ENCODE measurements at places on chromosomes 13 and 19.

DNA sequence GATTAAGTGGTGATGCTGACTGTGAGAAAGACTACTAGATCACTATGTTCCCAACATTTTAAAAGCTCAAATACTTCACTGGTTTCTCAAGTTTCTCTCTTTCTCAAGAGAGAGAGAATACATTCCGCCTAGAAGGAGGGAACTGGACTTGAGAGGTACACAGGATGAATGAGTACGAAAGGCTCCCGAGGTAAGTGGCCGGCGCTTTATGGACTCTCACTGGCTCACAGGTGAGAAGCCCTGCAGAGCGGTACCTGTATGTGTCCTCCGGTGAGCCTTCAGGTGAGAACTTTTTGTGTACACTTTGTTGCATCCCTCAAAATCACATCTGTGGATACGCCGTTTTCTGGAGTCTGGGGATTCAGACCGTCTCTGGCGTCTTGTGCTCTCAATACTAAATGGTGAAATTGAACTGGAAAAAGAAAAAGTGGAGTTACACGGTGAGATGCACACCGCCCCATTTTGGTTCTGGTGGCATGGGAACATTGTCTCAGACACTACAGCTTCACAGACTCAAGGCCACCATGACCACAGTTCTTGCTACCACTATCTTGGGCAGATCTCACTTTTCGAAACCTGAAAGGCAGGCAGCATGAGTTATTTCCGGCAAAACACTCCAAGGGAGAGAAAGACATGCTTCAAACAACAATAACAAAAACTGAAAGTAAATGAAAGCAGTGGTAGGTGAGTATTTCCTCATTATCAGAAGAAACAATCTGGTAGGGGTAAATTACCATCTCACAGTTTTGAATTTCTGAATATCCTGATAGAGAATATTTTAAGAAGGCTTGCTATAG is 418.9 kb downstream of the KLF12 start:
- no peak for DNase-seq

DNA sequence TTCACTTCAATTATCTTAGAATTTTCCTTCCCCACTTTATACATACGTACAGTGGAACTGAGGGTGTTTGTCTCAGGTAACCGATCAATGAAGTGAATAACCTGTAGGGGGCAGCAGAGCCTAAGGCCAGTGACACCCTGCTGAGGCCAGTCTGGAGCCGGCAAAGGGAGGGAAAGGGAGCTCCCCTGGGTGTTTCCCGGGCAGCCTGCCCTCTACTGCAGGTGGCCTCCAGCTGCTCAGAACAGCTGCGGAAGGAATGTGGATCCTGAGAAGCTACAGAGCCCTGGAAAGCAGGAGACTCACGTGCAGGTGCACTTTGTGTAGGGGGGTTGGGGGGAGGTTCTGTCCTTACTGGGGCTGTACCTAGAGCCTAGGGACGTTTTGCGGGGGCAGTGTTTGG is 832 bp upstream of the ZNF491 start:
- DNase-seq = peak; percentile 80

- peak; percentile 35 for DNase-seq
Measured at GRCh38 chr19:36060430-36060829, 5.7 kb downstream of the WDR62 start.

- DNase-seq = no peak
Measured at GRCh38 chr13:100798739-100799361, 124.3 kb upstream of the TMTC4 start.

DNA sequence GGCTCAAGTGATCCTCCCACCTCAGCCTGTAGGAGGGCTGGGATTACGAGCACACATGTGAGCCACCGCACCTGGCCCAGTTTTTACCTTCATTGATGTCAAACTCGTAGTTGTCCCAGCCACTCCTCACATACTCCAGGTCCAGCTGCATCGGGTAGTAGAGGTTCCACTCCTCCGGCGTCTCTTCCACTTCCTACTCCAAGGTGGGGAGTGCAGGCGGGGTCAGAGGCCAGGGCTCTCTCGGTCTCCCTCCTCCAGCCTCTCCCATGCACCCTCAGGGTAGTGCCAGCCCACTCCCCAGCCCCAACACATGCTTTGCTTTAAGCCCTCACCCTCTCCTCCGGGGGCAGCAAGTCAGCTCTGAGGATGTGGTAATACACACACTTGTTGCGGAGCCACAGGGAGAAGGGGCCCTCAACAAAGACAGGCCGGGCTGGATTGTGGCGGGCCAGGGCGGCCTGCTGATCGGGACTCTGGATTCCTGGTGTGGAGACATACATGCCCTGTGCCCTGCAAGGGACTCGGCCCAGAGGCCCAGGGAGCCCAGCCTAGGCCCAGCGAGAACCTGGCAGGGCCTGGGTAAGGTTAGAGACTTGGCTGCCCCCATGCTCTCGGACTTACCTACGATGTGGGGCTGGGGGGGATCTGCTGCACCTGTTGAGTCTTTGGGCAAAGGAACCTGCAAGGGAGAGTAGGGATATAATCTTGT is 1.9 kb upstream of the ZNF653 start:
- no peak for DNase-seq

DNA sequence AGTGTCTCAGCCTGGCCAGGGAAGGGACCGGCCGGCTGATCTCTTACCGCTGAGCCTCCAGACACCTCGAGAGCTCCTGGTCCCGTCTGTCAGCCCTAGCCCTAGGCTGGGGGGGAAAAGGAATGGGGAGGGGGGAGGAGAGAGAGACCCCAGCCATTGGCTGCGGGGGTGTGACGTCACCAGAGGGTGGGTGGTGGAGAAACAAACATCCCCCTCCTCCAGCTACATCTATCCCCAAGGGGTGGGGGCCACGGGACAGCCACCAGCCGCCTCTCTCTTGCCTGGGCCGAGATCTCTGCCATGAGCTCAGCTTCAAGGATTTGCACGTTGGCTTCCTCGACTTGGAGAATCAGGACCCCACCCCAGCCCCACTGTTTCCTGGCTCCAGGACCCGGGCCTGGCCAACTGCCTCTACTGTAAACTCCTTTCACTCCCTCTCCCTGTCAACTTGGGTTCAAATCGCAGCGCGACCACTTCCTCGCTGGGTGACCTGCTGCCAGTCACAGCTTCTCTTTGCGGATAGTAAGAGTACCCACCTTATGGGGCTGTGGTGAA is at the start of gene PRX:
PRX (minus strand) TSS at position 88 of the 555 bp plus-strand sequence. CDS start 5,446 bp downstream, outside the sequence.
- DNase-seq = no peak

DNA sequence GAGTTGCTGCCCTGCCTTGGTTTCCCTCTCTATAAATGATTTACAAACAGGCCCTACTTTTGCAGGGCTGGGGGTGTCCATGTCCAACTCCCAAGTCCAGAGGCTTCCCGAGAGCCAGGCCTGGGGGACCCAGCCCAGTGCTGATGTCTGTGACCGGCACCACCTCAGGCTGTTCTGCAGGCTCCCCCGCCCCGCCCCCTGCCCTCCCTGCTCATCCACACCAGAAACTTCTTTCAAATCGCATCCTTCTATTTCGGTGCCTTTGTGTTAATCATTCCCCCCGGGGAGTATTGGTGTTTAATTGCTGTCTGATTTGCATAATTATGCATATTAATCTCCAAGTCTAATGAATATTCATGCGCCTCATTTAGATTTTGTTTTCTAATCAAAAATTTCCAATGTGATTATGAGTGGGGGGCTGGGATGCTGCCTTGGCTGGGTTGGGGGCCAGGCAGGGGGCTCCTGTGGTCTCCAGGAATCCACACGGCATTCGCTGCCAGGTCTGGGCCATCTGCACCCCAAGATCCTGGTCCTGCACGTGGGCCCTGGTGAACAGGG is 19.1 kb downstream of the TCF3 start:
- no peak for DNase-seq

DNA sequence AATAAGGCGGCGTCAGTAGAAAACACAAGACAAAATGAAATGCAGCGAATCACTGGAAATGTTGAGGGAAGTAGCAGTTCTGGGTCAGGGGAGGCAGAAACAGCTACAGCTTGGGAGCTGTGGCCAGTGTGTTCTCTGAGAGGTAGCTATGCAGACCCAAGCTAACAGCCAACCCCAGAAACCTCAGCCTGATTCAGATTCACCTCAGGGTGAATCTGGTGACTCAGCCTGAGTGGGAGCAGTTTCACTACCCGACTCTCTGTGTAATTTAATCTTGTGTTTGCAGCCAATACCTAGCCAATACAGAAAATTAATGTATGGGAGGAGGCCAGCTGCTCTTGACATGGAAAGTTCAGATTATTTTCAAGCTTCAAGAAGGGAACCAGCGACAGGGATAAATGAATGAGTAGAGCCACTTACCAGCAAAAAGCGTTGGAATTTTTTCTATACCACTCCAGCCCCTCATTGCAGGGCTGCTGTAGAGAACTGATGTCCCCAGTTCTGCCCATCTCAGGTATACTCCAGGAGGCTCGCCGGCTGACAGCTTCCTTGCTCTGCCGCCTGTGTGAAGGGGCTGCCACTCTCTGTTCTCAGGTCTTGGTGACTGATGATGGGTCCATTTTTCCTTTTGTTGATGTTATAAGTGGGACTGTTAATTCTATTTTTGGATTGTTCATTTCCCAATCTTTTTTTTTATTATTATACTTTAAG is 8.9 kb downstream of the IGFL3 start:
- peak; percentile 54 for DNase-seq

GRCh38 chr13:51240178-51240577 is 18.0 kb downstream of the FAM124A start:
- no peak for DNase-seq

DNA sequence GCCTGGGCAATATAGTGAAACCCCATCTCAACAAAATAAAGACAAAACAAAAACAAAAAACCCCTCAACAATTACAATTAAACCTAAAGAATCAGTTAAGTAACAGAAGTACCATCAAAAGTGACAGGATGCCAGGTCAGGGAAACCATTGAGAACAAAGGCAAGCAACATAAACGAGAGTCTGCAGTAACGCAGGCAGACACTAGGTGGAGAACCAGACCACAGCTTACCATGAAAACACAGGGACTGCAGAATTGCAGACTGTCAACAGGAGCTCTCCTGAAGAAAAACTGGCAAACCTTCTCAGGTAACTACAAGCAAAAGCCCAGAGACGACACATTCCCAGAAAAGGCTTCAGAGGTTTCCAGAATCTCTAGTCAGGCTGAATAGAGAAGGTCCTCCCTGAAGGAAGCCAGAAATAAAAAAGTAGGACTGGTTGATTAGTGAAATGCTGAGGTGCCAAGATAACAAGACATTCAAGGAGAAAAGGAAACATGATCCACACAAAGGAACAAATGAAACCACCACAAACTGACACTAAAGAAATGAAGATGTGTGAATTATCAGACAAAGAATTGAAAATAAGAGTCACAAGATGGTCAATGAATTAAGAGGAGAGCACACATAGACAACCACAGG is 2.2 kb upstream of the ZNF665 start:
- peak; percentile 73 for DNase-seq

DNA sequence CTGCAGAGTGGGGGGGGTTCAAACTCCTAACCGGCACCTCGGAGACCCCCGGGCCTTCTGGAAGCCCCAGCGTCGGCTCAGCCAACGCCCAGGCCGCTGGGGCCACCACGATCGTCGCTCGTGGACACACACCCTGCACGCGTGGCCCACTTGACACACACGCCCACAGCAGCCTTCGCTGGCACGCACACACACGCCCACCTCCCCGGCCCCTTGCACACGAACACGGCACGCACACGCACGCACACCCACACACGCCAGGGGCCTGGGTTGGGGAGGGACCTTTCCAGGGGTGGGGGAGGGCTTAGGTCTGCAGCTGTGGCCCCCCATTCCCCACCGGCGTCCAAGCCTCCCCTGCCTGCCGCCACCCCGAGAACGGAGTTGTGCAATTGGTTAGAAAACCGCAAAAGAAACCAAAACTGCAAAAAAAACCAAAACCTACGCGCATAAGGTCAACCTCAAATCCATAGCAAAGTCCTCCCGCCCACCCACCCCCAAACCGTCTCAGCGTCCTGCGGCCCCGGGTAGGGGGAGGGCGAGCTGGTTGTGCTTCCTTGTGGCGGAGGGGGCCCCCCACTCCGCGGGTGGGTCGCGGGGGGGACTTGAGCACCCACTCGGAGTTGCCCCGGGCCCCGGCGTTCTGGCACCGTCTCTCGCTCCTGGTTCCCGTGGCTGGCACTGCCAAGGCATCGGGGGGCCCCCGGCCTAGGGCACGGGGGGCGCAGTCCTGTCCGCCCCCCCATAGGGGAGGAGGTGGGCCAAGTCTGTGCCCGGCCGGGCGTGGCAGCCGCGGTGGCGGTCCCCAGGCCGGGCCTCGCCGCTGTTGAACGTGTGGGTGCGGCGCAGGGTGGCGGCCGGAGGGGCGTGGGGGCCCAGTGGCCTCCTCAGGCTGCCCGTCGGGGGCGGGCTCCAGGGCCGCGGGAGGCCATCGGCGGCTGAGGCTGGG is 3.3 kb upstream of the LRG1 start:
- no peak for DNase-seq

GRCh38 chr13:50250401-50250800 is 235.2 kb downstream of the KCNRG start:
- no peak for DNase-seq

DNA sequence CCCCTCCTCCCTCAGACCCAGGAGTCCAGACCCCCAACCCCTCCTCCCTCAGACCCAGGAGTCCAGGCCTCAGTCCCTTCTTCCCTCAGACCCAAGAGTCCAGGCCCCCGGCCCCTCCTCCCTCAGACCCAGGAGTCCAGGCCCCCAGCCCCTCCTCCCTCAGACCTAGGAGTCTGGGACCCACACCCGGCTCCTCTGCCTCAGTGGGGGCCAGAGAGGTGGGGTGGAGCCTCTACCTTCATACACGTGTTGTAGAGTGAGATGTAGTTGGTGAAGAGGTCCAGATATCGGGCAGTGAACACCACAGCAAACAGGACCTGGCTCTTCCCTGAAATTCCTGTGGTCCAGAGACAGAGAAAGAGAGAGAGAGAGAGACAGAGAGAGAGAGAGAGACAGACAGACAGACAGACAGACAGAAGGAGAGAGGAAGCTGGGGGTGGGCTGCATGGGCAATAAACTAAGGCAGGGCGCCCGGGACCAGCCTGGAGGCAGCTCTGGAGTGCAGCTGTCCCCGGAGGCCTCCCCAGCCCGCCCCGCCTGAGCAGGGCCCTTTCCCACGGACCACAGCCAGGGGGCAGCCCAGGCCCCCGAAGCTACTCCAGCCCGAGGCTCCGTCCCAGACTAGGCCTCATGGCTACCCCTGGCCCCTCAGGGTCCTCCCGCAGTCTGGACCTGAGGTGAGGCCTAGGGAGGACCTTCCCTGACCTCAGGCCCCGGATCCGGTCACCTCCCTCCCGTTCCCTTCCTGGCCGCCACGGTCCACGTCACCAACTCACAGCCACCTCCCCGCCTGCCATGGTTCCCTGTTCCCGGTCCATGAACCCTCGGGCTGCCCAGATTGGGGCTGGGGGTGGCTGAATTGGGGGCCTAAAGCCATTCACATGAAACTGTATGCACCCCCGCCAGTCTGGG is 907 bp downstream of the KDELR1 start:
- peak; percentile 62 for DNase-seq

DNA sequence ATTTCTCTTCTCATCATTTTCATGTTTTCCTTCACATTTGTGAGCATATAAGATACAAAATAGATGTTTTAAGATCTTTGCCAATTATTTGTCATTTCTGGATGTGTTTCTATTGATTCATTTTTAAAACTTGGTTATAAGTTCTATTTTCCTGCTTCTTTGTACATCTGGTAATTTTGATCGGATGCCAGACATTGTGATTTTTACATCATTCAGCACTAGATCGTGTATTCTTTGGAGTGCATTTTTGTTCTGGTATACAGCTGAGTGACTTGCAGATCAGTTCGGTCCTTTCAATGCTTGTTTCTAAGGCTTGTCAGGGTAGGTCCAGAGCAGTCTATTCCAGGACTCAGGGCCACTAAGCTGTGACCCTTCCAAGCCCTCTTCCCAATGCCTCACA is 198.2 kb downstream of the KLF12 start:
- no peak for DNase-seq

Data from fibroblast of skin of scalp (primary cell).